Fibroblast of skin of back (primary cell): ENCODE measurements at places on chromosomes 1 and 21.

- no peak for DNase-seq
Observed at GRCh38 chr1:206635978-206636345, 626 bp downstream of the DYRK3 start.

GRCh38 chr21:37939251-37939650 is 23.0 kb upstream of the KCNJ6 start:
- DNase-seq: no peak

GRCh38 chr21:36730291-36731281 is 31.7 kb downstream of the SIM2 start:
- DNase-seq: no peak

- DNase-seq: no peak
Observed at GRCh38 chr1:44060830-44061267, 29.6 kb upstream of the SLC6A9 start.

DNA sequence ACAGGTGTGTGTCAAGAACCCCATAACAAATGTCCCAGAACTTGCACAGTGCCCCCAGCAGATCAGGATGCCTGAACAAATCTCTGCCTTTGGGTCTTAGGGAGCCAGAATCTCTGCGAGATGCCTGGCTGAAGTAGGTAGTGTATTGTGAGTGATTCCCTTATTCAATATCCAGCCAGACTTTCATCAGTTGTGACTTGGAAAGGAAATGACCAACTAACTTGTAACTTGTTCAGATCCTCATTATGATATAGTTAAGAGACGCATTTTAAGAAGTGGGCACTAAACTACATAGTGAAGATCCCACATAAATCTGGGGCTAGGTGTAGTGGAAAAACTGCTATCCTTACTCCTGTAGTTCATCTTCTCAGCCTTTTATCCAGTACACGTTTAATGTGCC is 11.8 kb downstream of the OLIG2 start:
- no peak for DNase-seq

DNA sequence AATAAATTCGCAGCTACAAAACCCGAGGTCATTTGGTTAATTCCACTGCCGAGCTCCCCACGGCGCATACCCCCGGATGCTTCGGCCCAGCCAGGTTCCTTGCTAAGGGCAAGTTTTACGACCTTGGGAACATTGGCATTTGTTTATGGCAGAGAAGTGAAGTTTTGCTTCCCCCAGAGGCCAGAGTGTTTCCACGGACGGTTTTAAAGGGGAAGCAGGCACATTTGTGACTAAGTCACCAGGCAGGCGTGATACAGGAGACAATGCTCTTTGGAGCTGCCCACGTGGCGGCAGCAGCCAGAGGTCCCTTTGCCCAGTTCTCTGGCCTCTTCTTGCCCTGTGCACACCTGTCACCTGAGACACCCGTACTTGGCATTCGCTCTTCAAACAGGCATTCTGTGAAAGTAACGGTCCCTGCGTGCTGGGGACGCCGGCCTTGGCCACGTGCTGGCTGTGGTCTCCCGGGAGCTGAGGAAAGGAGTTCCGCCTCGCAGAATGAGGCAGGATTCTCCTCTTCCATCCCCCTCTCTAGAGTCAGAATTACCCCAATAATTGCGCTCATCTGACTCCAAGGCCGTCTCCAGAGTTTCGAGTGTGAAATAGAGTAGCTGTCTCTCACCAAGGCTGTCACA is 138.3 kb downstream of the PRDM16 start:
- no peak for DNase-seq

GRCh38 chr1:230153641-230154296 is 86.7 kb downstream of the GALNT2 start:
- no peak for DNase-seq

DNA sequence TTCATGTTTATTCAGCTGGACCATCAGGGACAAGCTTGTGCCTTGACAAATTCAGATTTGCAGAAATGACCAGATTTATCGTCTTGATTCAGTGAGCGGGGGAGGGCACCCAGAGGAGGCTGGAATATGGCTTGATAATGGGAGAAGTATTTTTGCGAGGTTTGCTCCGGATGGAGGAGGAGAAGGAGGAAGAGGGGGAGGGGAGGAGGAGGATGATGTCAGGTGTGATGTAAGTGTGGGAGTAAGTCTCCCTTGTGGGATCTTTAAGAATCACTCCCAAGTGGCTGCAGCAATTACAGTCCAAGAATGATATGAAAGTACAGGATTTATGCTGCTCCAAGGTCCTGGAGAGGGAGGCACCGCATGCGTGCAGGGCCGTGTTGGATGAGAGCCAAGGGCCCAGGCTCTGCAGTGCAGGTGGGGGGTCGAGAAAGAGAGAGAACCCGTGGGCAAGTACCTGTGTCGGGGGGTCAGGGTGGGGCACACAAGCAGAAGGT is 5.6 kb upstream of the ZNF496 start:
- DNase-seq: no peak
